NCI-H2029 (cell line): ENCODE measurements at places on chromosomes 2 and 18.

- no peak for DNase-seq
Measured at GRCh38 chr2:37870829-37871228, 54.3 kb upstream of the RMDN2 start.

DNA sequence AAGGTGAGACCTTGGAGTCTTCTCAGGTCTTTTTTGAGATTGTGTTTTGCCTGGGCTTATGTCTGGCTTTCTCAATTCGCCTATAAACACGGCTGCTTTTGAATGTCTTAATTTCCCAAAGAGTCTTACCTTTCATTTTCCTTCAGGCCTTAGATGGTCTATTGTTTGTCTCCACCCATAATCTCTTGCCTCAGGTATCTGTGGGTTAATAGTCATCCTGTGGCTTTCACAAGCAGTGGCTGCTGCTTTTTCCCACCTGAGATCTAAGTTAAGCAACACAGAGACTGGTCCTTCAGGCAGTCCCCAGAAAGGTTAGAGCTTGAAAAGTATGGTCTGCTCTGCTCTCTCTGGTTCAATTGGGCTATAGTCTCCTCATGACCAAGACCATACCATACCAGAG, 275.3 kb downstream of the INSIG2 start:
- DNase-seq = no peak

DNA sequence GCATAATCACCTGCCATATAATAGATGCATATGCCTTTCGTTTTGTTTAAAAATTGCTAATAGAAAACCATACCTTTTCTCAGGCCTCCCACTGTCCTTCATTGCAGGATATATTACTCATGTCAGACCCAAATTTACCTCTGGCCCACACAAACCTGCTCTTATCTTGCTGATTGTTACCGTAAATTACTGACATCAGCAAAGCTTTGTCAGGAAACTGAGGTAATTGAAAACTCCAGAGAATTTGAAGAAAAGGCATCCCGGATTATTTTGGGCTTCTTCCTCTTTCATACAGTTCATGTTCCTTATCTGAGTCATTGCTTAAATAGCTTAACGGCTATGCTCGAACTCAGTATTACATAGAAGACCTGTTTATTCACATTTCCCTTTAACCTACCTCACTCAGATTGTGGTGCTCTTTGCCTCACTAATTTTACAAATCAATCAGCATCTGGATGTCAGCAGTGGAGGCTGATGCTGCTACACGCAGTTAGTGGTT, 145.7 kb downstream of the ZEB2 start:
- no peak for DNase-seq

DNA sequence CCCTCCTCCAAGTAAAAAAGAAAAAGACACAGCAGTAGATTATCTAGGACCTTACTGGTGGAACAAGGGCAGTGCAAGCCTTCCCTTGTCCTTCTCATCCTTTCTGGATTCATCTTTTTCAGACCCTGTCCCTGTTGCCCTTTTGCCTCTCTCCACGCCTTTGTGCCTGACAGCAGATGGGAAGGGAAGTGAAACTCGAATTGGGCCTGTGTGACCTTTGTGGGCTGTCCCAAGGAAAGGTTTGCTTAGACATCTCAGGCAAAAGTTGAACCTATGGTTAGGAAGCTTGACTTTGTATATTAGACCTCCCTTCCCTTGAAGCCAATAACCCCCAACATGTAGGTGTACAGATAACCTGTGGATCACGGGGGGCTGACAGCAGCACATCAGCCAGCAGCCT, 185.3 kb downstream of the PRKCE start:
- no peak for DNase-seq

DNA sequence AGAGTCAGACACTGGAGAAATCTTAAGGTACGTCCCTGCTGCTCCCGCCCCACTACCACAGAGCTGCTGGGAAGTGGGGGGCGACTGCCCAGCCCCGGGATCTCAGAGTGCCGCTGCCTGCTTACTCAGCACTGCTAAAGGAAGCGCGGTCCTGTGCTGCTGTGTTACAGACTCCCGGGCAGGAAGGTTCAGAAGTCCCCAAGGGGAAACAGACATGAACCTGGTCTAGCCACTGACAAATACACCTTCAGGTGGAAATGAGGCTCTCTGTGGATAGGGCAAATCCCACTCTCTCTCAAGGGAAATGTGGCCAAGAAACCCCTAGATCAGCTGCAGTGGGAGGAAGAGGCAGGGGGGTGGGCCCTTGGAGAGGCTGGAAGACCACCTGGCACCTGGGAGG, 13.7 kb downstream of the MTERF4 start:
- DNase-seq = no peak
